ENCODE measurements at places on chromosomes 12 and 14.

GRCh38 chr12:63023926-63024325 lies 89.0 kb upstream of the PPM1H start:
- no peak for DNase-seq

- no peak for DNase-seq
Measured at GRCh38 chr12:91093341-91093740, 18.0 kb downstream of the LUM start.

- no peak for DNase-seq
Measured at GRCh38 chr12:52367876-52368275, 595 bp upstream of the KRT85 start.

GRCh38 chr14:20617138-20618003 lies 24.1 kb downstream of the OR6S1 start:
- DNase-seq: no peak

DNA sequence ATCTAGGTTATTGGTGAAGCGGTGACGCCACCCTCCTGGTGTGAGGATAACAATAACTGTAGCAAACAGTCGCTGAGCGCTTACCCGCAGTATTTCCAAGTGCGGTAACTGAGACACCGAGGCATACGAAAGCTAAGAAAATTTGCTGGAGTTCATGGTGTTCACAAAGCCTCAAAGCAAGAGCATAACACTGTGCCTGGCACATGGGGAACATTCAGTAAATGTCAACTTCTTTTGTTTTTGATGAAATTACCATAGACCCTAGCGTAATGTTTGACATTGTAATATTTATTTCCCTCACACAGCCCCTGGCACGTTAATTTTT lies 767 bp downstream of the YEATS4 start:
- DNase-seq: no peak

GRCh38 chr12:71958457-71958856 lies 19.8 kb downstream of the TPH2 start:
- DNase-seq: no peak

- DNase-seq: no peak
Measured at GRCh38 chr12:66978802-66979201, 290.4 kb upstream of the CAND1 start.
